ENCODE measurements at places on chromosomes 5 and 9.

DNA sequence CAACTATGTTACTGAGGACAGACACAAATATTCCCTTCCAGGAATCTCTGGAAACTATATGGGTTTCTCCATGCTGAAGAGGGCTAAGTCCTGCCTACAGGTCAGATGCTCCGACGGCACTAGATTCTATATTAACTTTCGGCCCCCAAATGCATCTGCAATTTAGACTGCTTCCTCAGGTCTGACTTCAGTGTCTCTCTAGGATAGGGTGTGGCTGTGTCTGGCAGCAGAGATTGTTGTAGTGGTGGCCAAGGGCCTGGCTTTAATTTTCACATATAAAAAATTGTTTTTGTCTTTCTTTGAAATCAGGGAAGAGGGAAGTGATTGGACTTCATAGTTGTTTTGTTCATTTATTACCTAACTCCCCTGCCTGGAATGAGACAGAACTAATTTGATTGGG, 101.8 kb downstream of the PJA2 start:
- no peak for DNase-seq

DNA sequence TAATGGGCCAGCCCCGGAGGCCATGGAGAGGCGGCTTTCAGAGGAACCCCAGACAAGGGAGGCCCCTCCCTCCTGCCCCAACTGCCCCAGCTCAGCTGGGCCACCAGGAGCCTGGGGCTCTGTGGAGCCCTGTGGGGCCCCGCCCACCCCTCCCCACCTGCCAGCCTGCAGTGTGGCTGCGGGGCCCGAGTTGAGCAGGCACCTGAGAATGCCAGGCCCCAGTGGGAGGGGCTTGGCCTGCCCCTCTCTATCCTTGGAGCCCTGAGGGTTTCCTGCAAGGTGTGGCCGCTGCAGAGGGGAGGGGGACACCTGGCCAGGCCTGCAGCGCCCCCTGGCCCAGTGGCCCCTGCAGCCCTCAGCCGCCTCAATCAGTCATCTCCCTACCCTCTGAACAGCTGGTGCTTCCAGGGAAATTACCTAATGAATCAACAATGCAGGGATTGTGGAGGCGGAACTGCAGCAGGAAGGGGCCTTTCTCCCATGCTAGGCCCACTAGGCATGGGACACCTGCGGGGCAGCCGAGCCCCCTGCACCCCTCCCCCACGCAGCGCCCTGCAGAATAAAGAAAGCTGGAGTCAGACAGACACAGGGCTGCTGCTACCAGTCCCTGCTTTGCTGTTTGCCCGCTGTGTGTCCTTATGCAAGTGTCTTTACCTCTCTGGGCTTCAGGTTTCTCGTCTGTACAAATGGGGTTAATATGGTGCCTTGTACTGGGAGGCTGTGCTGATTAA, 48.0 kb downstream of the LMX1B start:
- DNase-seq = no peak

- DNase-seq = no peak
Measured at GRCh38 chr9:16258708-16259107, 611.8 kb downstream of the BNC2 start.

DNA sequence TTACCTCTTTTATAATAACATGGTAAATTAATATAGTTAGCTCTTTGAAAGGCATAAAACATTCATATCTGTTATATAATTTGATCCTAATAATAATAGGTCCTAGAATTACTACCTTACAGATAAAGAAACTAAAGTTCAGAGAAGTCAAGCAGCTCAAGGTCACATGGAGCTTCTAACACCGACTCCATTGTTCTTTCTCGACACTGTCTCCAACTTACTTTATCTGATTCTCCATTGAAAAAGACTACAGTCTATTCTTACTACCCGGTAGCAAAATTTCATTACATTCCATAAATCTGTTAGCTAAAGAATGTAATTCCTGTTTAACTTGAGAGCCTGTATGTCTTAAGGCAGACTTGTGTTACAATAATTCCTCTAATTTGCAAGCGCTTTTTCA, 96.3 kb upstream of the TMEM161B start:
- no peak for DNase-seq

- DNase-seq = no peak
Measured at GRCh38 chr5:62496876-62497275, 81.7 kb upstream of the LRRC70 start.

GRCh38 chr5:1386274-1386717, 41.4 kb upstream of the CLPTM1L start:
- peak; percentile 18 for DNase-seq

DNA sequence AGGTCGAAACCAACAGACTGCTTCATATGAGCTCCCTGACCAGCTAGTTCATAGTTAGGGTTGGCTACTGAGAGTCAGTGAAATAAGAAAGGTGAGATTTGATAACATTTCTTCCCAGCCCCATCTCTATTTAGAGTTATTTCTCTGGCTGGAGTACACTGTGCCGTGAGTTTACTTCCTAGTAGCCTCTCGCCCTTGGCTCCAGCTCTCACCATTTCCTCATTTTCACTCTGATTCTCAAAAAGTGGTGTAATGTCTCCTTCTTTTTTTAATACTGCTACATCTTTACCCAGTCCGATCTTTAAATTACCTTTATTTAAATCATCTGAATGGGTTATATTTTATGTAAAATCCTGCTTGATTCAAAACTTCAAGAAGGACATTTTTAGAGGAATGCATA, 100.4 kb upstream of the FAM174A start:
- DNase-seq = no peak

All from stimulated activated CD8-positive, alpha-beta memory T cell treated with anti-CD3 and anti-CD28 coated beads, Interleukin-15, amount 100 ng/mL, for 24 hours (primary cell).